ENCODE measurements at places on chromosomes 3 and 15.

DNA sequence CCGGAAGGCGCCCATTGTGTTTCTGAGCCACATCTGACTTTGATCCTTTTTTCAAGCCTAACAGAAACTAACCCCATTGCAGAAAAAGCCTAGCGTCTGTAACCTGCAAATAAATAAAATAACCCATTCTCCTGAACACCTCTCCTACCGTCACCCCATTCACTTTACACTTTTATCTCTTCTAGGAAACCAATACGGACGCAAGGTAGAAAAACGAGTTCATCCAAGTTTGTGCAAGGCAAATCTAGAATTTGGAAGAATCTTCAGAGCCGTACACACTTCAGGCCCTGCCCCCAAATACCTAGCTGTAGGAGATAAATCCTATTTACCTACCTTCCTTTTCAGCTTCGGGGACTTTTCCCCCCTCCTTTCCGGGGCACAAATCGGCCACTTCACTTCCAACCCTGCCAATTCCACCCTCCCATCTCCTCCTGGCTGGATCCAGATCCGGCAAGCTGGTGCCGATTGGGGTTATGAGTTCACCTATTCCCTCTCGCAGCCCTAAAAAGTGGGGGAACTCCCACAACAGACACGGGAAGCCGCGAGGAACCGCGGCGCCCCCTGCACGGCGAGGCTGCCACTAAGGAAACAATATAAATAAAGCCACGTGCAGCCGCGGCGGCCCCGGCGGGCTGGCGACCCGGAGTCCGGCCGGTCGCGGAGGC is 987 bp downstream of the PRTG start:
- no peak for DNase-seq

GRCh38 chr15:69468241-69469121 is 15.9 kb downstream of the RPLP1 start:
- DNase-seq = no peak

DNA sequence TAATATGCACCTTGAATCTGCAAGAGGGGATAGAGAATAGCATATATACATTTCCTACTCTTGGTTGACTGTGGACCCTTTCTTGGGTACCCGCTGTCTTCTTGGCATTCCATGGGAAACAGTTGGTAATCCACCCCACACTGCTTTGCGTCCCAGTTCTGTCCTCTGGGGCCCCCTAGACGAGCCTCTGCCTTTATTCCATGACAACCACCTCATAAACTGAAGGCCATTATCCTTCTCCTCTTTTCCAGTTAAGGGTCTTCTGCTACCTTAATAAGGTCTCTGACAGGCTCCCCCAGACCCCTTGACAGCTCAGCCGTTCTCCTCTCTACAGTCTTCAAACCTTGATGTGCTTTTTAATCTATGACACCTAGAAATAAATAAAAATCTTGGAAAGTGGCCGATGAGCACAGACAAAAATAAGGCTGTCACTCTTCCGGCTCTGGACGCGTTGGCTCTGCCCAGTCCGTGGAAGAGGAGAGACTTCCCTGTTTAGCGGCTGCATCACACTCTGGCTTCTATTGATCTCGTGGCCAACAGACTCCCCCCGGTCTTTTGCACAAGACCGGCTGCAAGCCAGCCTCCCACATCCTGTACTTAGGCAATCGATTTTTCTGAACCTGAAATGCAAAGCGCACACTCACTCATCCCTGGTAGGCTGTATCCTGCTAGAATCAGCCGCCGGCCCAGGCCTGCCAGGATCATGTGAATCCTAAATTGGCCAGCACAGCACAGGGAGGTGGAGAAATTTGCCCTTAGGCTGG is 251.0 kb upstream of the TLE3 start:
- DNase-seq = no peak

DNA sequence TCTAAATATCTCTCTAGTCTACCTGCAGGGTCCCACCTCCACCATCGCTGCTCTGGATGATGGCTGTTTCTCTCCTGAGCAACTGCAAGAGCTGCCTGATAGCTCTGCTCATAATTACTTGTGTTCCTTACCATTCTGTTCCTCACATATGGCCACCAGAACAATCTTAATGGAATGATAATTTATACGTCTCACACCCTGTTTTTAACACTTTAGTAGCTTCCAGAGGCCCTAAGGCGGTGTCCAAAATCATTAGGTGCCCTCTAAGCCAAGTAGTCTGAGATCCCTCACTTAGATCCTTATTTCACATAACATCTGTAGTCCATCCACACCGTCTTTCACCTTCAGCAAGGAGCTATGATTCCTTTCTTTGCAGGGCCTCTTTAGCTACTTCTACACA is 373.3 kb downstream of the GBE1 start:
- DNase-seq = no peak

DNA sequence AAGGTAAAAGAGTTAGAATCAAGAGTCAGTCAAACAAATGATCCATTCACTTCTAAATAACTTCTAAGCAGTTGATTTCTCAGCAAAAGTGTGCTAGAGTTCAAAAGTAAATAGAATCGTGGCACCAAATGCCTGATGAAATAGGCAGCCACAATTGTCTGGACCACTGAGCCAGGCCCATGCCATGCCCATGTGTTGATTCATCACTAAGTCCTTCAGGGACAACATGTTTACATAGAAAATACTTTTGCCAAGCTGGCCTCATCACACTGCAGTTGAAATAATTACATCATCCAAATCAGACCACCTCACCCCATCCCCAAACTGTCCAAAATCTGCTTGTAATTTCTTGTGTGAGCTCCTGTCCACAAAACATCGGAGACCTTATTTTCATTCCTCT is 216.3 kb downstream of the IGSF11 start:
- DNase-seq = no peak

GRCh38 chr3:40980467-40980866 is 218.8 kb upstream of the CTNNB1 start:
- DNase-seq = no peak

DNA sequence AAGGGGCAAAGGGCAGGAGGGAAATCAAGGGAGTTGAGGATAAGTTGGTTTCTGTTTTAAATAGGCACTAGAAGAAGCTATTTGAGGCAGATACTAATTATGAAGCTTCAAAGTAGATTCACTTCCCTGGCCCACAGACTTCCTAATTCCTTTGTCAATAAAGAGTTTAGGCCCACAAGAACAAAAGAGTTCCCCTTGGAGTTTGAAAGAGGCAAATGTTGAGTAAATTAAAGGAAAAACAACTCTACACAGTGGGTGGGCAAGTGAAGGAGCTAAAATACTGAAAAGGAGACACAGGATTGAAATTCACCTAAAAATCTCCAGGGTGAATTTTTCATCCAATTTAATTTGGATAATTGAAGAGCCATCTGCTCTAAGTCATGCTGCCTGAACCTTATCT is 411.7 kb upstream of the RORA start:
- no peak for DNase-seq

DNA sequence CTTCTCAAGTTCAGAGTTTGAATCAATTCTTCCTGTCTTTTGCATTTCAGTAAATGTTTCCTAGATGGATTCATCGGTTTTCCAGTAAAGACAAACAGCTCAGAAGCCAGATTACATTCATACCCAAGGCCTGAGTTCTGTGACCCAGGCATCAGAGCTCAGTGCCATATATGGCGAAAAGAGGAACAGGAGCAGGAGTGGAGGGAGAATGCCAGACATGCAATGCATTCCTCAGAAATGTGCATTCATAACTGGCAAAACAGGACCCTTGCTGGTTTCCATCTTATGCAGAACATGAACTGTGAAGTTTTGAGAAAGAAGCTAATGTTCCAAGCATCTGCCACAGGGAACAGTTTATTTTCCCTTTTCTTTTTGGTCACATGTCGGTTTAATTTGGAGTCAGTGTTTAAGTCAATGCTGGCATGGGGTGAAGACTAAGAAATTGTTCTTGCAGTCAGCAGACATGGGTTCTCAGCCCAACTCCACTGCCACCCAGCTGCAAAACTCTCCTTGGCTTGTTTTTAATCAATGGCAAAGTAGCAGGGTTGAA is 116.5 kb downstream of the LPP start:
- no peak for DNase-seq

Measured in hematopoietic multipotent progenitor cell treated with erythropoietin and hydrocortisone succinate and interleukin-3 and kit ligand, for 15 days (in vitro differentiated cells).